ENCODE measurements at places on chromosomes 16 and 17. TPM values are rescaled to one million over a fixed set of nuclear protein-coding genes. Genes with fewer than 3 reads are reported as not detected.

CUEDC1 gene
- total RNA-seq: 56.1 TPM

GRCh38 chr16:63813862-63814261 lies 1308.0 kb downstream of the CDH11 start:
- no peak for DNase-seq
- no peaks in the 10 kb centered on the region for H3K27me3 ChIP-seq
- no peaks in the 10 kb centered on the region for H3K36me3 ChIP-seq
- no peaks in the 10 kb centered on the region for H3K4me1 ChIP-seq

DNA sequence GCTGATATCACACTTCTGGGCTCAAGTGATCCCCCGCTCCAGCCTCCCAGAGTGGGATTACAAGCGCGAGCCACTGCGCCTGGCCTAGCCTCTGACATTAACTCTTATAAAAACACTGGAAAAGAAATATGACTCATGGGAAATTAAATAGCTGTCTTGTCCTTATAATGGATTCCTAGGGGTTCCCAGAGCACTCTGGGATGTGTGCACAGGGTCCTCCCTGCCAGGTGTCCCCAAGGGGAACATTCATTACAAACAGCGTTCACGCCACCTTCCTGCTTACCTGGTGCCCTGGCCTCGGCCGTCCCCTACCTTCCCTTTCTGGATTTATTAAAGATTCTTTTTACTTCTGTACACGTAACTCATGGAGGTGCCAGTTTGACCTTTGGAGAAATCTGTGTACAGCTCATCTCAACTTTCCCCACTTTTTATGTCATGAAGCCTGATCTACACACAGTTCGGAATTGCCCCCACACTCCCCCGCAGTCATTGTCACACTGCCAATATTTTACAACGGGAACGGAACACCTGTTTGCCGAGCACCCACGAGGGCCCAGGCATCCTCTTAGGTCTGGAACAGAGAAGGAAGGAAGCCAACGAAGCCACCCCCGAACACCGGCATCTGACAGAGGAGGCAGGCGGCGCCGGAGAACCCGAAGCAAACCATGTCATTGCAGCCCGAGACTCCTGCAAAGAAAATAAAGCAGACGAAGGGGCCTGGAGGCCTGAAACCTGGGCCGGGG lies 39.7 kb upstream of the MEAK7 start:
- no peaks in the 10 kb centered on the region for H3K36me3 ChIP-seq
- no peak overlapping the region for H3K27ac ChIP-seq
- peaks cover 6% of the 10 kb centered on the region for H3K4me1 ChIP-seq
- no peaks in the 10 kb centered on the region for H3K27me3 ChIP-seq

DNA sequence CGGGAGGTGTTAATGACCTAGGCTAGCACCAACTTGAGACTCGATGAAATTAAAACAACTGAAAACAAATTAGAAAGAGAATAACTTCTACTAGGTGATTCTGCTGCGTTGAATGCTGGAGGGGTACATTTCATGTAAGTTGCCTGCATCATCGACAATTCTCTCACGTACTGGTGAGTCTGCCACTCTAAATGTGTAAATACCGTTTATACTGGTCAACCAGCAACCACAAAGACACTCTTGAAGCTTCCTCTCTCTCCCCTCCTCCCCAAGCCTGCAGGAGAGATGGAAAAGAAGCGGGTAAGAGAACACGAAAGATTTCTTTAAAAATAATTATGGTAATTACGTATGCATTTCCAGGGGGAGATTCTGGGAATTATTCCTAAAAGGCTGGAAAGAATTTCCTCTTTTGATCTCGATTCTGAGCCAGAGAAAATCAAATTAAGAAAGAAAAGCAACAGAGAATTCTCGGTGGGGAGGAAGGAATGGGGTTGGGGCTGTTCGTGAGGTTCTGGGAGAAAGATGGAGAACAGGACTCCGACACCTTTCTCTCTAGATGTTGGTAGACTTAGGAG lies 68.6 kb upstream of the MRTFB start:
- H3K4me1 ChIP-seq: peaks cover 36% of the 10 kb centered on the region
- no peak overlapping the region for H3K4me3 ChIP-seq
- no peaks in the 10 kb centered on the region for H3K36me3 ChIP-seq
- H3K27me3 ChIP-seq: no peaks in the 10 kb centered on the region

GRCh38 chr16:69057400-69058378 lies 47.8 kb upstream of the HAS3 start:
- no peak overlapping the region for H3K27ac ChIP-seq
- H3K27me3 ChIP-seq: no peaks in the 10 kb centered on the region
- H3K36me3 ChIP-seq: no peaks in the 10 kb centered on the region
- no peaks in the 10 kb centered on the region for H3K4me1 ChIP-seq
- no peak for DNase-seq

- no peaks in the 10 kb centered on the region for H3K27me3 ChIP-seq
- H3K36me3 ChIP-seq: peaks cover 45% of the 10 kb centered on the region
- peaks cover 25% of the 10 kb centered on the region for H3K4me1 ChIP-seq
Observed at GRCh38 chr16:30760577-30761426, 1.1 kb downstream of the CFAP119 start.

GRCh38 chr17:30920282-30920681 lies 1.5 kb upstream of the ADAP2 start:
- peaks cover 12% of the 10 kb centered on the region for H3K27me3 ChIP-seq
- H3K36me3 ChIP-seq: no peaks in the 10 kb centered on the region
- peaks cover 9% of the 10 kb centered on the region for H3K4me1 ChIP-seq

All from upper lobe of left lung (tissue), 6 donors.